ENCODE measurements at places on chromosomes 6 and 20.
A peak's percentile ranks its signal among the peaks of the same experiment; 100 is the strongest.

GRCh38 chr20:37921341-37921929 is 18.5 kb downstream of the VSTM2L start:
- DNase-seq: no peak

DNA sequence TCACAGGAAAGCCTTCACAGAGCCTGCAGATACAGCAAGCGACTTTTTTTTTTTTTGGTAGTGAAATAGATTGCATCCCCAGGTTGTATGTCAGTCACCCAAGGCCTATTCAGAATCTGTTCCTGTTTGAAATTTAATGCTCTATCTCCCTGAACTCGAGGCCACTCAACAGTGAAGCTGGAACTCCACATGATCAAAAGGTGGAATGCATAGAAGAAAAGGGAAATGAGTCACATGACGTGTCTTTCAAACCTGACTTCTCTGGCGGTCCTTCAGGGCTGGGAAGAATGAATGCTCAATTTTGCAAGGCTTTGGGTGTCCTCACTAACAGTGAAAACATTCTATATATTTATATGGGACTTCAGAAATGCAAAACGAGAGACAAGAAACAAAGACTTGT is 88.4 kb upstream of the B3GAT2 start:
- no peak for DNase-seq

GRCh38 chr20:17442588-17442987 is 88.6 kb downstream of the BFSP1 start:
- no peak for DNase-seq

DNA sequence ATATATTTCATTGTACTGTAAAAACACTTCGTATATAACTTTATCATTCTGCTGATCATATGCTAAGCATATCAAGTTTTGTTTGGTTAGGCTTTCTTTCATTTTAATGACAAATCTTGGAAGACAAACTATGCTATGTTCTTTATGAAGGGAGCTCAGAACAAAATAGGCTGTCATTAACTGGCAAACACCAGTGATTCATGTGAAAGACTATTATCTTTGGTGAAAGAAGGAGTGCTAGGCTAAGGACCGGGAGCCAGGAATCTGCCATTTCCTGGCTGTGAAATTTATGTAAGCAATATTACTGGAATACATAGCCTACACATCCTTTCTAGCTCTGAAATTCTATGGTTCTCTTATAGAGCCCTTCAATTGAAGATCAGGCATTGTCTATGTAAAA is 136.2 kb upstream of the CCN2 start:
- no peak for DNase-seq

GRCh38 chr6:134420614-134421181 is 102.8 kb upstream of the SGK1 start:
- no peak for DNase-seq

- DNase-seq: no peak
These were observed 130.2 kb upstream of the AKIRIN2 start for GRCh38 chr6:87832025-87832825.

GRCh38 chr6:11337306-11337705 is 104.8 kb upstream of the NEDD9 start:
- no peak for DNase-seq

DNA sequence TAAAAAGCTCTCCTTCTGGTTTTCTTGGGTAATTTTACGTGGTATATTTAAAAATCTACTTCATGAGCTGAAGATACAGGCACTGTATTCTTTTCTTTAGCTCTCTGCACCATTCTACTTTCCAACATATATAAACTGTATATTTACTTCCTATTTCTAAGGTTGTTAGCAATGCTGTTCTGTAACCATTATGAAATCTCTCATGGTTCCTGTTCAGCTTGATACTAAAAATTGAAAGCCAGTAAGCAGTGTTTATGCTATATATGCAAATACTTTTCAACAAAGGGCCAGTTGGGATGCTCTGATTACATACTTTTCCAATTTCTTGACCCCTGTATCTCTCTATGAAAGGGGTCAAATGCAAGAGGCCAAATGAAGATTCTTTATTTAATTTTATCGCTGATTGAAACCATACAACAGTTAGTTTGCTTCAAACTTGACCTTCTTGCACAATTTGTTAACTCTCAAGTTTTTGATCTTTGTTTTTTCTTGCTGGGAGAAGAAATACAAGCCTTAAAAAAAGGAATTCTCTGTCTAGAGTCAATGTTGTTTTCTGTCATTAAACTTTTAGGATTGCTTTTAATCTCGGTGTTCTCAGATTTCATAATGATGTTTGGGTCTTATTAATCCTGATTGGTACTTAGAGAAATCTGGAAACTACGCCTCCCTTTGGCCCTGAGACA is 223.2 kb downstream of the PRL start:
- no peak for DNase-seq

- DNase-seq: no peak
These were observed 96.0 kb downstream of the HFE start for GRCh38 chr6:26183237-26183580.

DNA sequence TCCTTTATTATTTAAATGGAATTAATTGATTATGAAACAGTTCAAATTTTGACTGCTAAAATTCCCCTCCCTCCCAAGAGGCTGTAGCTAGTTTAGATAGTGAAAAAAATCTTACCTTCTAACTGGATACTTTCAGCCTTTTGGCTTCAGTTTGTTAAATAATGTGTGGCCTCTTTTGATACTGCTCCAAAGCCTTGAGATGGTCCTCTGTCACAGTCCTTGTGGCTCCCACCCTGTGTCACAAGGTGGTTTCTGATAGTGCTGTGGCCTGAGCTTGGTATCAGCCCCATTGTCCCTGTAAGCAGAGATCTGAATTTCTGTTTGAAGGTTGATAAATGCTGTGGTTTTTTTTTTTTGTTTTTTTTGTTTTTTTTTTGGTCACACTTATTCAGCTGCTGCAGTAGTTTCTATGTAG is 20.8 kb downstream of the PANK2 start:
- DNase-seq: no peak

DNA sequence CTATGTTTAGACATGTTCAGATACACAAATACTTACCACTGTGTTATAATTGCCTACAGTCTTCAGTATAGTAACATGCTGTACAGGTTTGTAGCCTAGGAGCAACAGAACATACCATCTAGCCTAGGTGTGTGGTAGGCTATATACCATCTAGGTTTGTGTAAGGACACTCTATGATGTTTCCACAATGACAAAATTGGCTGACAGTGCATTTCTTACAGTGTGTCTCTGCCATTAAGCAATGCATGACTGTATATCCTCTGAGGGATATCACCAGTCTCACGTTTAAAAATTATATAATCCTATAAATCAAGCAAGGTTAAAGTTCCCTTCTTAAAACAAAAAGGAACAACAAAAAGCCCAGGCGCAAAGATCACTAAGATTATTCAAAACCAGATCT is 352.2 kb downstream of the BTBD9 start:
- no peak for DNase-seq

- DNase-seq: no peak
These were observed 126.6 kb downstream of the MTFR2 start for GRCh38 chr6:136123468-136123867.

DNA sequence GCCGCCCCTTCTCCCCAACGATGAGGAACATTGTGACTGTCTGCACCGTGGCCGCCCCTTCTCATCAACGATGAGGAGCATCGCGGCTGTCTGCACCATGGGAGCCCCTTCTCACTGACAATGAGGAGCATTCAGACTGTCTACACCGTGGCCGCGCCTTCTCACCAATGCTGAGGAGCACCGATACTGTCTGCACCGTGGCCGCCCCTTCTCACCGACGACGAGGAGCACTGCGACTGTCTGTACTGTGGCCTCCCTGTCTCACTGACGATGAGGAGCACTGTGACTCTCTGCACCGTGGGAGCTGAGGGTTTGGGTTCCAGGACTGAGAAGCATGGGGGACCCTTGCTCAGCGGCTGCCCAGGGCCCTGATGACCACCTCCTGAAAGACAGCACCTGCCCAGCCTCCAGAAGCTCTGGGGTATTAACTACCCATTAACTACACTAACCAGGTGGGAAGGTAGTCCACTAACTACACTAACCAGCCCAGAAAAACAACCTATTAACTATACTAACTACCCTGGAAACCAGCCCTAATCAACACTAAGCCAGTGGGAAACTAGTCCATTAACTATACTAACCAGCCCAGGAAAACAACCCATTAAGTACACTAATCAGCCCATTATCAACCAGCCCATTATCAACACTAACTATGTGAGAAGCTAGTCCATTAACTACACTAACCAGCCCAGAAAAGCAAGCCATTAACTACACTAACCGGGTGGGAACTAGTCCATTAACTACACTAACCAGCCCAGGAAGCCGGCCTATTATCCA is 116.9 kb downstream of the TAF4 start:
- no peak for DNase-seq

DNA sequence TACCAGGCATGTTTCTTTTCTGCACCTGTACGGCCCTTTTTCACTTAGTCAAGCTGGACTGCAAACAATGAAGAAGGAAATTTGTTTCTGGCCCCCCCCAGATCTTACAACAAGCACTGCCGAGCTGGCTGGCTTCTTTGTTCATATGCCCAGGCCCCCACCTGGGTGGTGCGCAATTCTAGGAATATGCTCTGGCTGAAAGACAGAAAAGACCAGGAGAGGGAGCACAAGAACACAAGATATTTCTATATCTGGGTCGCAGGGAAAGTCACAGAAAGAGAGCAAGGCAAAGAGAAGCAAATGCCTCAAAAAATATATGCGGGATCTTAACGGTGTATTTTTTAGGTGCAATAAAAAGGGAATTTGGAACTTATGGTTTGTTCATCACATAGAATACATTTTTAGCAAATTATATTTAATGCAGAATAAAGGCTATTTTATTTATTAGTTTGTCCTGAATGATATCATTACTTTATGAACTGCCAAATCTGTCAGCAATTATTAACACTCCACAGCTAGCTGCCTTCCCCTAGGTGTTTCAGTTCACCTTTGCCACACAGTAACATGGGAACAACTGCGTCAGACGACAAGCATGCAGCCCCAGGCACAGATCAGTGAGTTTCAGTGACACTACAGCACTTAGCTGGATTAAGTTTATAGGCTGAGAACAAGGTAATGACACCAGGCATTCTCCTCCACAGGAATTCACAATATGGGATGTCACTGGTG is 76.5 kb downstream of the GJA10 start:
- peak; percentile 40 for DNase-seq

- no peak for DNase-seq
These were observed 304.1 kb downstream of the LAMA2 start for GRCh38 chr6:129186988-129187387.

- no peak for DNase-seq
These were observed 54.7 kb downstream of the PHF20 start for GRCh38 chr20:35826397-35826998.

- no peak for DNase-seq
These were observed 250.8 kb upstream of the HTR1E start for GRCh38 chr6:86686496-86686895.

DNA sequence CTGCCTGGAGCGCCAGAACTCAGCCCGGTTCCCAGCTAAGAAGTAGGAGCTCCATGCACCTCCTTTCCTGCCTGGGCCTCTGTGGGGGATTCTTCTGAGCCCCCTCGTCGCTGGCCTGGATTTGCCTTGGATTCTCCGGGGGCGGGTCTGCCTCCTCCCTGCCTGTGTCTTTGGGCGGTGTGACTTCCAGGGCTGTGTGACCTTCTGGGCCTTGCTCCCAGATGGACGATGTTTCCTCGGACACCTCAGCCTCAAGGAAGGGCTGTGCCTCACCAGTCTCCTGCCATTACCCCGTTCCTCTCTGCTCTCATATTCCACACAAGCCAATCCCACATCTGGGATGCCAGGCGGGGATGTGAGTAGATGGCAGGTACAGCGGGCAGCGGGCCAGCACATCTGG is 76.8 kb downstream of the ERMARD start:
- DNase-seq: no peak

GRCh38 chr6:150680510-150680909 is 80.8 kb downstream of the PLEKHG1 start:
- no peak for DNase-seq

- DNase-seq: no peak
These were observed 109.7 kb downstream of the CDK19 start for GRCh38 chr6:110705543-110705942.

DNA sequence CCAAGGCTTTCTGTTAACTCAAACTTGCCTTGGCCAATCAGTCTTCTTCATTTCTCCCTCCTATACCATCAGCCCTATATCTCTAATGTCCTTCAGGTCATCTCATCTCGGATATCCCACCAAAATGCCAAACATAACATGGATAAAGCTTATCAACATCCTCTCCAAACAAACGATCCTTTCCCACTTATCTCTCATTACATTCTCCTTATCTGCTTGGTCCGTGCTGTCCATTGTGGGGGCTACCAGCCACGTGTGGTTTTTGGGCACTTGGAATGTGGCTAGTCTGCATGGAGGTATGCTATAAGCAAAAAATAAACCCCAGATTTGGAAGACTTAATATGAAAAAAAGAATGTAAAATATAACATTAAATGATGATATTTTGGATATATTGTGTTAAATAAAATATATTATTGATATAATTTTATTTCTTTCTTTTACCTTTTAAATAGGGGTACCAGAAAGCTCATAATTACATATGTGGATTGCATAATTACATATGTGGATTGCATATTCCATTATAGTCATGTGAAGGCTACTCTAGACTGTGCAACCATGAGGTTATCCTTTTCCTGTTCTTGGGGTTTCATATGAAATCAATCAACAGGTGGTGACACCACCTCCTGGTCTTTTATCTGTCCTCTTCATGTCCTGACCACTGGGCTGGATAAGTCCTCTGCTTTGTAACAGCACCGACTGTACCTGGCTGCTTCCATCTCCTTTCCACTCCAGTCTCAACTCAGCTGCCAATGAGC is 123.0 kb downstream of the CD83 start:
- DNase-seq: no peak

DNA sequence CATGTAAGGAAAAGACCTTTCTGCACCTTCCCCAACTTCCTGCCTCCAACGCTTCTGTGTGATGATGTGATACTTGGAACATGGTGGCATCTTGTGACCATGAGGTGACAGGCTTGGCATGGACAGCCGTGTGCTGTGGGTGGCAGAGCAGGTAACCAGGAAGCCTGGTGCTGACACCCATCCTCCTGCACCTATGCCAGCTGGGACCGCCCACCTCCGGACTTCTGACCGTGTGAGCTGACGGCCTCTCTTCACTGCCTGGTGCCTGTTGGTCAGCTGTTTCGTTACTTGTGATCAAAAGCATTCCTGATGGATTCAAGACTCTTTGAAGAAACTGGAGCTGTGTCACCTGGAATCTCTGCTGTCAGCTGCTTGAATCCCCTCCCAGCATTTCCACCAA is 70.3 kb downstream of the TMEM242 start:
- DNase-seq: no peak

- no peak for DNase-seq
These were observed 179.7 kb downstream of the ADGRG6 start for GRCh38 chr6:142481466-142481865.

GRCh38 chr6:50124572-50124971 is 74.8 kb upstream of the DEFB112 start:
- DNase-seq: no peak
